ENCODE measurements at places on chromosomes 13 and 19.

GRCh38 chr19:53704011-53704410, 72.2 kb downstream of the DPRX start:
- no peak for DNase-seq

DNA sequence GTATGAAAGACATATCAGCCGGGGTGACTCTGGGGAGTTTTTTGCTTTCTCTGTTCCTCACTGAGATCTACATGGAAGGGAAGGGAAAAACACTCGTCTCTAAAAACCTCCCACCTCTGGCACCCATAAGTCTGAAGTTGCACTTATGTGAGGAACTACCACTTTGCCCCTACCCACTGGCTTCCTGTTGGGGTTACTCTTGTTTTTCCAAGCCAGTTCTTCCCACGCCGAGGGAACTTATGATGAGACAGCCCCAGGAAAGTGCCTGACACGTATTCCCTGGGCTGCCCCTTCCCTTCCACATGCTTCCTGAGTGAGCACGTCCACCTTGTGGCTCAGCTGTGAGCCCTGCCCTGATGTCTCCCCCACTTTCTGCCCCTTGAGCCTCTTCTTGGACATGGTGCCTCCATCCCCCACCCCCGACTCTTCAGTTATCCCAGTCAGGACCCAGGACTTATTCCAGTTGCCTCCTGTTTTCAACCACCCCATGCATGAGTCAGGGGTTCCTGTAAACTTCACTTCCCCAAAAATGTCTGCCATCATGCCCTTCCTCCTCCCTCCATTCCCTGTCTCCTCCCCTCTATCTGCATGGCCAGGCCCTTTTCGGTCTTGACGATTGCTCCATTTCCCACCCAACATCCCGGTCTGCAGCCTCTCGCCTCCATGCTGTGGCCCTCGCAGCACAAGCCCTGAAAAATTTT, 5.1 kb upstream of the SIGLEC7 start:
- DNase-seq: no peak

DNA sequence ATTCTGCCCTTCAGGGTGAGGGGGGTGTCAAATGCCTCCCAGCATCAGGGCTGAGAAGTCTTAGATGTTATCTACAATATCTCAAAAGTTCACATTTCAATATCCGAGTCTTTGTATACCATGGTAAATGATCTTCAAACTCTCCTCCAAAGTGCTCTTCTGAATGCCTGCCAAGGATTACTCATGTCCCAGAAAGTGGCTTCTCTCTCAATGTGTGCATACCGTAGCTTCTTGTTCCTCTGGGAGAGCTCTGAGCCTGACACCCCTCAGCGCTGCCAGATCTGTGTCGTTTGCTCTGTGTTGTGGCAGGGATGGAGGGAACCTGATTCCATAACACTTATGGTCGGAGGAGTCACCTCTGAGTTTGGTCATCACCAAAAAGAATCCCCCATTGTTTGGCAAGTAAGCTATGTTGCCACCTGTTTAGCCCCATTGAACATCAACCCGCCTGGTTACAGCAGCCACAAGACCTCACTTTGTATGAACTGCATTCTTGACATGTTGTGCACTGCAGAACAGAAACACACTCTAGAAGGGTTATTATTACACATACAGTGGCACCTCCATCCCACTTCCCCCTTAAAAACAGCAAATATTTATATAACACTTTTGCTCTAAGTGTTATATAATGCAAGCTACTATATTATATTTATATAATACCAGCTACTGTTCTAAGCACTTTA, 163.1 kb upstream of the MIR17HG start:
- no peak for DNase-seq

DNA sequence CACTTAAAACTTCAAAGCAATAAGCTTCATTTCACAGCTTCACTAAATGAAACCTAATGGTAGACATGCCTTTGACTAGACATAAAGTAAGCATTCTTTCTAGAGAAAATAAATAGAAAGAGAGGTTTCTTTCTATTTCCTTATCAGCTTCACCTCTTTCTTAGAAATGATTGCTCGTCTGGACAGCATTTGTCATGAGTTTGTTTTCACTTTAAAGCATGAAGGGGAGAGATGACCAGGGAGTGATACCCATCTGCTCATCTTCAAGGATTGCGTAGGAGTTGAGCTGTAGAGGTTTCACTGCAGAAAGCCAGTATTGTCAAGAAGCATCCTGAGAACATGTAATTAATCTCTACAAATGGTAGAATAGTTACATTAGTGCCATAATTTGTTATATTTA, 61.3 kb downstream of the COL4A2 start:
- no peak for DNase-seq

DNA sequence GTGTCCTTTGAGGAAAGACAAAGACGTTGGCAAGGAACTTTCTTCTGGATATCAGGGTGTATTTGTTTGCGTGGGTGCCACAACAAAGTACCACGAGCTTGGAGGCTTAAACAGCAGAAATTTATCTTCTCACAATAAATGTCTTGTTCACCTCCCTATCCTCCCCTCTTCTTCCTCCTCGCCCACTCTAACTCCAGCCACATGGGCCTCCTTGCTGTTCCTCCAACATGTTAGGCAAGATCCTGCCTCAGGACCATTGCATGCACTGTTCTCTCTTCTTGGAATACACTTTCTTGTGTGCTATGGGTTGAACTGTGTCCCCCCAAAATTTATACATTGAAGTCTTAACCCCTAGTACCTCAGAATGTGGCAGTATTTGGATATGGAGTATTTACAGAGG, 45.7 kb downstream of the VAV1 start:
- DNase-seq: no peak

DNA sequence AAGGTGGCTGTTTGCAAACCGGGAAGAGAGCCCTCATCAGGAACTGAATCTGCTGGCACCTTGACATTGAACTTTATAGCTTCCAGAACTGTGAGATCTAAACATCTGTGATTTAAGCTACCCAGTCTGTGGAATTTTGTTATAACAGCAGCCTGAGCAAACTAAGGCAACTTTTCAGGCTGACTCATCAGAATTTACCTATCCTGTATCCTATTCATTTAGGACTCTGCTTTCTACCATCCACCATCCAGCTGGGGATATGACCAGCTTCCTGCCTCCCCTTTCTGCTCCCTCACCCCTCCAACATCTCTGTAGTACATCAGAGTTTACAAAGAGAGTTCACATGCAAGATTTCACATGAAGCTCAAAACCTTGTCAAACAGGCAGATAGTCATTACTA, 11.1 kb upstream of the CNMD start:
- DNase-seq: no peak

DNA sequence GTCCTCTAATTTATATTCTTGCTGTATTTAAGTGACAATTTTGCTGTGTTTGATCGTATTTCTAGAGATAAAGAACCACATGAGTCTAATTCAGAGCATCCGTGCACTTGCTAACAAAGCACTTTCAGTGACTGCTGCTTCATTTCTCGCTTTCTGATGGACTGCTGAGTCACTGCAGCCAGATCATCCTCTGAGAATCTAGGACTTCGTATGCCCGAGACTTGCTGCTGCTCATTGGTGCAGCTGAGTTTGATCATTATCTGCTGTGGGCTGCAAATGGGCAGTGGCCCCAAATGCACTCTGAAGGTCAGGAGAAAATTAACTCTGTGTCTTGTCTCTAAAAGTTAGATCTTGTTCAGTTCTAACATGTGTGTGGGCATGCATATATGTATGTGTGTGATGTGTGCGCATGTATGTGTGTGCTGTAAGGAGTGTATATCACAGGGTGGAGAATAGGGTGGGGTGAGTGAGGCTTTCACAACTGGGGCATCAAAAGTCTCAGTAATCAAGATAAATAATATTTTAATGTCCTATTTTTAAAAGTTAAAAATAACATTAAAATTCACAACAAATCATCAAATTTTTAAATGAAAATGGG, 342.6 kb downstream of the MTUS2 start:
- DNase-seq: no peak

- DNase-seq: no peak
These were observed 31.3 kb downstream of the UBL3 start for GRCh38 chr13:29819143-29819542.

DNA sequence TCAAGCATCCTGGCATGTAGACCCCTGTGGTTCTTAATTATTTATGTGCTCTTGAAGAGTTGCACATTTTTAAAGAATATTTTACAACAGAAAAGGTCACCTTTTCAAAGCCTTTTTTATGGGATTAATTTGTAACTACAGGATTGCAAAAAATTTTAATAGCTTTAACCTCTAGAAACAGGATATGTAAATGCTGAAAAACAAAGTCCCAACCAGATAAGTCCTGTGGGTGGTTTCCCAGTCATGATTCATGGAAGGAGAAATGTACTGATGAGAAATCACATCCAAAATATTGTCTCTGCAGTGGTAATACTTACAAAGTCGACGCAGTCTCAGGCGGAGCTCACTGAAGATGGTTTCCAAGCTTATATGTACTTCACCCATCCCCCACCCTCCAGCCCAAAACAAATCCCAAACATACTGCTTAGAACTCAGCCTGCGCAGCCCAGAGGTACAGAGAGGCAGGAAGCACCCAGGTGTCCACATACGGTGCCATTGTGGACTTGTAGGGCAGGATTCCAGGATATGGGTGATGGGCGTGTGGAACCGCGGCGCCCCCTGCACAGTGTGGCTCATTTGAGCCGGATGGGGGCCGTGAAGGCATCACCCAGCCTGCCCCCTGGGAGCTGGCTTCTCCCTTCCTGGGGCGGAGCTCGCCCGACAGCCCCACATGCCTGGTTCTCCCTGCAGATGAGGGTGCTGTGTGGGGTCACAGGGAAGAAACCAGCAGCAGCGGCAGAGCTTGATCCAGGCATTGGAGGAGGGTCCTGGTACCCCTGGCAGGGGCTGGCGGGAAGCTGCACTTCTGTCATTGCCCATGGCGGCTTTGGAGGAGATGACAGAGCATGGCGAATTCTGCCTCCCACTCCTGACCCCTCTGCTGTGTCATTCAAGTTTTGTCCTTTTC, 101.2 kb downstream of the ATP11A start:
- no peak for DNase-seq

GRCh38 chr13:103969520-103970050, 903.4 kb upstream of the SLC10A2 start:
- DNase-seq: no peak

DNA sequence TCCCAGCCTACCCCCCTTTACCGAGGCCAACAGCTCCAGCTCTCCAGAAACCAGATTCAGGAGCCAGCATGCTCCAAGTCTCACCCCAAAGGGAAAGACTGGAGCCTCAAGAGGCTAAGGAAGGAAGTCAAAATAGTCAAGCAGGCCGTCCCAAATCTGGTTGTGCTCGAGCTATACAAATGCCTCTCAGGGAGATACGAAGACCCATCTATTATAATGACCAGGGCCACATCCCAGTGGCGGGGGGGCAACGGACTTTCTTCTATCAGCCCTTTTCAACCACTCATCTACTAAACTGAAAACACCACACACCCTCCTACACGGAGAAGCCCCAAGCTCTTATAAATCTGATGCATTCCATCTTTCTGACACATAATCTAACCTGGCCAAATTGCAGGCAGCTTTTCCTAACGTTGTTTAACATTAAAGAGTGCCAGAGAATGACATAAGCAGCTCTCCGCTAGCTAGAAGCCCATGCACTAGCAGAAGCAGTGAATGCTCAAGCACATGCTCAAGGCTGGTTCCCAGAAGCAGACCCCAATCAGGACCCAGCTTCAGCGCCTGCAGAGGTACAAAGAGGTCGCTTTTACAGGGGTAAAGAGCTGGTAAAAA, 104.6 kb upstream of the ZNF98 start:
- no peak for DNase-seq

GRCh38 chr19:40155749-40156265, 35.4 kb upstream of the MAP3K10 start:
- DNase-seq: no peak

GRCh38 chr13:72652681-72653080, 74.7 kb downstream of the MZT1 start:
- no peak for DNase-seq

DNA sequence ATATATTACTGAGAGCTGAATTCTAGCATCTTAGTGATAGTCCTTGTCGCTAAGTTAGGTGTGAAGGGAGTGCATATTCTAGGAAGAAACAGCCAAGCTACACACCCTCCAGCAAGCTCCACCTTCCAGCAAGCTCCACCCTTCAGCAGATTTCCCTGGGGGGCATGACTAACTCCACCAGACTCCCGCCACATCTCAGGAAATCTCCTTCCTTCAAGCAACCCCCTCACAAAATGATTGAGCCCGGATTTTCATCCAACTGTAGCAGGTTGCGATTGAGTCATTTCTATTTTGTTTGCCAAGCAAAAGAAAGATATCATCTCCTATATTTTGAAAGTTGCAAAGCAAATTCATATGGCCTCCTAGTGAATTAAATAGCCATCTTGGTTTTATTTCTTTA, 162.1 kb upstream of the TMTC4 start:
- no peak for DNase-seq

DNA sequence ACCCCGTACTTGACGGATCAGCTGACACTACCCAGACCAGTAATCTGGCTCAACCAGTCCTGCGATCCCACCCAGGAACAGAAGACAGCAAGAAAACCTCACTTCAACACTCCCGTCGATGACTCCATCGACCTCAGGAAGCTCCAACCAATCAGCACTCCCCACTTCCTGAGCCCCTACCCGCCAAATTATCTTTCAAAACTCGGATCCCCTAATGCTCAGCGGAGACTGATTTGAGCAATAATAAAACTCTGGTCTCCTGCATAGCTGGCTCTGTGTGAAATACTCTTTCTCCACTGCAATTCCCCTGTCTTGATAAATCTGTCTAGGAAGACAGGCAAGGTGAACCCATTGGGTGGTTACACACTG, 1.2 kb downstream of the LSM4 start:
- no peak for DNase-seq

DNA sequence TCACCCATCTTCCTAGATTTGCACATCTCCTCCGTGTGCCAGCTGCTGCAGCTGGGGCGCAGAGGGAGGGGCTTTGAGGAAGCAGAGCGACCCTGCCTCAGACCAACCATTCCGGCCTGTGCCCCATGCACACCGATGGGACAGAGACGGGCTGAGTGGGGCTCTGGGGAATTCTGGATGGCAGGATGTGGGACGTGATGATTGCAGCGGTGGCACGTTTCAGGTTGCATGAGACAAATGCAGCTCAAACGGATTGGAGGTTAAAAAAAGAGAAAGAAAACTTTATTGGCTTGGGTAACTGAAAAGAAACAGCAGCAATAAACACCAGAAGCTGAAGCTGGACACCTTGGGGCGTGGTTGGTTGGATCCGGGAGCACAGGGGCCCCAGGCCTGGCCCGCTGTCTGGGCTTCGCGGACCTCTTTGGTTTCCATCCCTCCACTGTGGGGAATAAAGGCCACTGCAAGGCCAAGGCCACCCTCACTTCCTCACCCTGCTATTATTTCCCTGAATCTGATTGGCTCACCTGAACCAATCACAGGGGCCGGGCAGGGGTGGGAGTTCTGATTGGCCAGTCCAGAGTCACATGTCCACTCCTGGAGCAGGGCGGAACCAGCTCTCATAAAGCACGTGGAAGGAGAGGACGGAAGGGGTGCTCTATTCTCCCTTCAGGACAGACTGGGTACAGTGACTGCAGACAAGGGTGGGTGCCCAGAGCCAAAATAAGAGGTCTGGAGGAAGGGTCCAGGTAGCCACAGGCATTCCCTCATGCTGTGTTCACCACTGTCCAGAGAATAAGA, 6.1 kb upstream of the ZNF787 start:
- DNase-seq: no peak

DNA sequence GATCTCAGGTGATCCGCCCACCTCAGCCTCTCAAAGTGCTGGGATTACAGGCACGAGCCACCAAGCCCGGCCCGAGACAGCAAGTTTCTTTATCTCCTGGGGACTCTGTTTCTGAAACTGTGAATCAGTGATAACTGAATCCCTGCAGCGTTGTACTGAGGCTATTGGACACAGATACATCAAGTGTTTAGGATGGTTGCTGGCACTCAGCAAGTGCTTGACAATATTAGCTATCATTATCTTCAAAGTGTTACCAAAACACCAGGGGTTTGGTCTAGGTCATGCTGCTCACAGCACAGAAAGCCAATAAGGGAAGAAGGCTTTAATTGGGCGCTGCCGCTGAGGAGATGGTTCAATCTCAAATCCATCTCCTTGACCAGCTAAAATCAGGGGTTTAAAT, 20.5 kb upstream of the PNMA8C start:
- DNase-seq: no peak
